D721Med (cell line): ENCODE measurements at places on chromosomes 11 and 22.
A peak's percentile ranks its signal among the peaks of the same experiment; 100 is the strongest.

DNA sequence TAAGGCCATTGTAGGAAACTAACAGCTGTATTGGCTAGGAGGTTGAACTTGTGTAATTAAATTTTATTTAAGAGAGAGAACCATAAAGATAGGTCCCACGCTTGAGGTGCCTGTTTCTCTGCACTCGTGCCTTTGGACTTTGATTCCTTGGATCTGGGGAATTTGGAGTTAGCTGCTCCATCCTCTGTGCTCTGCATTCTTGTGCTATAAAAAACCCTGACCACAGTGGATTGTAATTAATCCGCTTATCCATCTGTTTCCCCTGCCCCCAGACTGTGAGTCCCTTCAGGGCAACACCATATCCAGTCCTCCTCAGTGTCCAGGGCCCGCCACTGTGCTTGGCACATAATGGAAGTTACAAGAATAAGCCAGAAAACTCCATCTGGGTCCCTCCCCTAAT, 169.8 kb downstream of the SPON1 start:
- DNase-seq: peak; percentile 41

DNA sequence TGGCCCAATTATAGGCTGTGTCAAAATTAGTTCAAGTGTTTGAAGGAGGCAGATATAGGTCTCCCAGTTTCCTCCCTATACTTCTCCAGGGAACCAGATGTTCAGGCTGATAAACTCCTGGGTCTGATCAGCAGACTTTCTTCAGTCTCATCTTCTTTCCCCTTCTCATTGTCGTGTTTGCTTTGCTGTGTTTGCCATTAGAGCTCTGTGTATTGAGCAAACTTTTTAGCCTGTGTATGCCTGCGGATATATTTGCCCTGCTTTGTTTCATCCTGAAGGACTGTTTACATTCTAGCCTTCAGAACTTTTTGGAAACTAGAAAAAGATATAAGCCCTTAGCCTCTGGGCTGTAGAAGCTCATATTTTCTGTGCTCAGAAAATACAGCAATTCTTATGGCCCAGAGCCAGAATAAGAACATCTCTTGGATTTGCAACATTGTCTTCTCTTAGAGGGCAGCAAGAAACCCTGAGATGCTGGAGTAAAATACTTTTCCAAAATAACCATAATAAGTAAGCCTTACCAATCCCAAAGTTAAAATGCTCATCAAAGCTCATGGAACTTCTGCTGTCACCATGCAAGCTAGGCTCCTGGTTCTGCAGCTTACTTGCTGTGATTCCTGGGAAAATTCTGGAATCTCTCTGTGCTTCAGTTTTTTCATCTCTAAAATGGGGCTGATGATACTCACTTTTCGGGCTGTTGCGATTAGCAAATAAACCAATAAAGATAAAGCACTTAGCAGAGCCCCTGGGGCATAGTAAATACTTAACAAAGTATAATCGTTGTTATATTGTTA, 34.1 kb upstream of the ME3 start:
- no peak for DNase-seq

- DNase-seq: no peak
These were observed 5.3 kb downstream of the TYR start for GRCh38 chr11:89182773-89183518.

- DNase-seq: no peak
These were observed 24.9 kb downstream of the CDKN1C start for GRCh38 chr11:2860636-2861035.

DNA sequence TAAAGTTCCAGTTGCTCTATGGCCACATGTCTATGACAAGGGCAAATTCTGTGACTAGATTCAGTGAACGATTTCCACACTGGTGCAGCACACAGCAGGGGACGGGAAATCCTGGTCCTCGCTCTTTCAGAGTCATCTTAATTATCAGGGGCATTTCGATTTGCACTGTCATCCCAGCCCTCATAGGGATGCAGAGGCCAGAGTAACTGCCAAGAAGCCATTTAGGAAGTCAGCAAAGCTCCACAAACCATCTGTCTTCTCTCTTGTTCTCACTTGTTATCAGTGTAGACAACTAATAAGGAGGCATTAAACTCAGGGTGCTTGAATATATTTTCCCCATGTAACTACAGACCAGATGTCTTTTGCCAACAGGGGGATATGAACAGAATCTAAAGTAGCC, 151.7 kb downstream of the STK33 start:
- DNase-seq: no peak

DNA sequence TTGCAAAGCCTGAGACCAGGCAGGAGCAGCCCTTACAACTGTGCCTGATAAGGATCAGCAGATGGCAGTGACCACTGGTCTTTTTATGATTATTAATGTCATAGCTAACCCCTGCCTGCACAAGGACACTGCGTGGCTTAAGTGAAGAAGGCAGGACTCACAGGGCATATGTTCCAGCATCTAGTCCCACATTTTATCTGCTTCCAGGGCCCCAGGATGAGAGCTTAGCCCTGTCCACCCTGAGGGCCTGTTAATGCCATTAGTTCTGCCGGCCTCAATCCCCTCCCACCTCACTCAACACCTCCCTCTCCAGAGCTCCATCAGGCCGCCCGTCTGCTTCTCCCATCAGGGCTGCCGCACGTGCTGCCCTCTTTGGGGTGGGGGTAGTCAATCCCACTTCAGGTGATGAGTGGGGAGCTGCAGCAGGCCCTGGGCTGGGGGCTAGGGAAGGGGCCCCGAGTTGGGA, 33.1 kb upstream of the TSPAN18 start:
- no peak for DNase-seq
